Stimulated activated CD4-positive, alpha-beta T cell treated with anti-CD3 and anti-CD28 coated beads, Interleukin-12 subunit alpha, Interleukin-12 subunit beta, amount 100 ng/mL, for 48 hours (primary cell): ENCODE measurements at places on chromosomes 6 and 20.

DNA sequence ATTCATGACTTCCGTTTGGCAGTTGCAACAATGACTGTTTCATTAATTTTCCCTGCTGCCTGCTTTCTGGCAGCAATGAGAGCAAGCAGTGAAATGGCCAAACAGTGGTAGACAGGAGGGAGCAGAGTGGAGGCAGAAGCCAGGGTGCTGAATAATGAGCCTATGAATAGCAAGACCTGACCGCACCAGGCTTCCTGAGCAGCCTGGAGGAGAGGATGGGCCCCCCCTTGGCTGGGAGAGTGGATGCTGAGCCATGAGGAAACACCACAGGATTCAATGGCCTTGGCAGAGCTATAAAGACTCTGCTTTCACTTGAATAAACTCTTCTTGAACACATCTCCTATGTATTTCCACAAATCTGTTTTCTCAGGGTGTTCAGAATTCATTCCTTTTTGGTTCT, 68.1 kb upstream of the SNRPB2 start:
- DNase-seq = no peak

DNA sequence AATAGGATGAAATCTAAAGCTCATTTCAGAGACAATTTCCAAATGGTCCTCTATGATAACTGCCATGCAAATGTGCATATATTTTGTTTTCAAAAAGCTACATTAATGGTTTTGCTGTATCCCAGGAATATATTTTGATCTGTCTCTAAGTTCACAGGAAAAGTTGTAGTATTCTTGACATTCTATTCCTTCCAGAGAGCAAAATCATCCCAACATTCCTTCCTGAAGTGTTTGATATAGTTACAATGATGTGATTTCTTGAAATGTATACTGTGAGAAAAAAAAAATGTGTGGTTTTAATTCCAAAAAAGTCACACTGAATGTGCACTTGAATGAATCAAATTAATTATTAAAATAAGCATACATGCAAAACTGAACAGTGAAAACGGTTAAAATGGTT, 996.0 kb upstream of the CITED2 start:
- DNase-seq = no peak

- DNase-seq = no peak
Observed at GRCh38 chr6:128280960-128281359, 239.4 kb downstream of the PTPRK start.

DNA sequence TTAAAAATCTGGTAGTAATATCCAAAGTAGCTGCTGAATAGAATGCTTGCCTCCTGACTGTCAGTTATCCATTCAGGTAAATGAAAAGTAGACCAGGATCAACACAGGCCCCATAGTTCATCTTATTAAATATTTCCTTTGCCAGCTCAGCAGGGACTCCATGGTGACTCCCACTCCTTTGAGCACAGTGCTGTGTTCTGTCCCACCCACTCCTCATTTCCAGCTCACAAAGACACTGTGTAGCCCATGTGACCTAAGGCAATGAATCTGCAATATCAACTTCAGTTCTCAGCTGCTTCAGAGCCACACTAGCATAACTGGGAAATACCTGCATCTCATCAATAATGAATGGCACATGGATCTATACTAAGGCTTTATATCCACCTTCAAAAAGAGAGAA, 189.5 kb upstream of the MANEA start:
- DNase-seq = no peak

DNA sequence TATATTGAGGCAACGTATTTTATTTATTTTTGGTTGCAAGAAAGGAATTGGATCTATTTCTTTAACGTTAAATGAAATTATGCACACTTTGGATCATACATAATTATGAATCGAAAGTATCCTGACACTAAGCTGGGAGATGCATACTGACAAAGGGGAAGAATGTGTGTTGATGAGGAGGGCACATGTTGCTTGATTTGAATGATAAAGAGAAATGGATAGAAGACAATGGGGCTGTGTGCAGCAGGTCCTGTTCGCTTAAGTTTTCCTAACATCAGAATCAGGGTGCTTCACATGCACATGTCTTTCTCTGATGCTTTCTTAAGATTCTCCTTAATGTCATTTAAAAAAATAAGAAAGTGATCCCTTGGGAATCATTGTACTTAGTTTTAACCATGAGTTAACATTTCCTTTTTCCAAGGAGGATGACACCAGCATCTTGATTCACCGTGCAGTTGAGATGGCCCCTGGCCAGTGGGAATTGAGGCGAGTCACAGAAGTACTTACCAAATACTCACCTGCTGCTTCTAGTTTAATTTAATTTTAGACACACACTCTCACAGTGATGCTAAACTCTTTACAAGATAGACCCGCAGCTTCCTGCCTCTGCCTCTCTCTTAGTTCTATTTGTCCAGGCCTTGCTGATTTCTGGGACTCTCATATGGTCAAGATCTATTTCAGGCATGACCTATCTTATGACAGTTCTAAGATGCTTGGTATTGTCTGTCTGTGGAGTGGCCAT, 116.5 kb downstream of the CLIC5 start:
- no peak for DNase-seq

DNA sequence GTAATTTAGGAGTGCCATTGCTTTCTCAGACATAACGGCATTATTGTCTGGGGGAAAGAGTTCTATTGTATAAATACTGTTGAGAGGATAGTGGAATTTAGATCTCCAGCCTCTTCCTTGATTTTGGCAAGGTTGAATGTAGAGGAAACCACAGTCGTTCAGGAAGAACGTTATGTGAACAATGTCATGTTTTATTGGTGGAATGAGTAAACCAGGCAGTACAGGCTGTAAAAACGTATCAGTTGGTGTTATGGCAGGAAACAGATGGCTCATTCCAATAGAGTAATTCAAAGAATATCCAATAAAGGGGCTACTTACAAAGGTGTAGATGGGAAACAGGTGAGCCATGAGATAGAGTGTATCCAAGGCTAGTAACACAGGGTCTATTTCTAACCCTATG, 123.6 kb upstream of the SLC35B3 start:
- DNase-seq = no peak

GRCh38 chr20:59831024-59831915, 102.2 kb downstream of the SYCP2 start:
- DNase-seq = no peak

DNA sequence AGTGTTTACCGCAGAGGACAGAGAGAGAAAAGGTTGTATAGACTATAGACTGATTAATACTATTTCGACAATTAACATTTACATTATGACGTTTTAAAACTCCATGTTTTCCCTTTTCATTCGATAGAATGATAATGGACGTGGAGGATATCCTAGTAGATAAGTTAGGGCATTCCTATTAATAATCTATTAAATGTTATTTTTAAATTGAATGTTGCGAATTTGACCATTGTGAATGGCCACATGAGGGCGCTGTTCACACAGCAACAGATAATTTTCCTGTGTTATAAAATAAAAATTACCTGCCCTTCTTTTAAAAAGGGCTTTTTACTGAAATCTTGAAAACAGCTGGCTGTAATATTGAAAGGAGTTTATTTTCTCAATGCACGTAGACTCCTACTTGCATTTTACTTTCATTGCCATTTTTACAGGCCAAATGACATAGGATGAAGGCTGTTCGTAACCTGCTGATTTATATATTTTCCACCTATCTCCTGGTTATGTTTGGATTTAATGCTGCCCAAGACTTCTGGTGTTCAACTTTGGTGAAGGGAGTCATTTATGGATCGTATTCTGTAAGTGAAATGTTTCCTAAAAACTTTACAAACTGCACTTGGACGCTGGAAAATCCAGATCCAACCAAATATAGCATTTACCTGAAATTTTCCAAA, 3.3 kb downstream of the ADGRB3 start:
- no peak for DNase-seq

- no peak for DNase-seq
Observed at GRCh38 chr20:47063407-47063806, 168.8 kb downstream of the EYA2 start.

DNA sequence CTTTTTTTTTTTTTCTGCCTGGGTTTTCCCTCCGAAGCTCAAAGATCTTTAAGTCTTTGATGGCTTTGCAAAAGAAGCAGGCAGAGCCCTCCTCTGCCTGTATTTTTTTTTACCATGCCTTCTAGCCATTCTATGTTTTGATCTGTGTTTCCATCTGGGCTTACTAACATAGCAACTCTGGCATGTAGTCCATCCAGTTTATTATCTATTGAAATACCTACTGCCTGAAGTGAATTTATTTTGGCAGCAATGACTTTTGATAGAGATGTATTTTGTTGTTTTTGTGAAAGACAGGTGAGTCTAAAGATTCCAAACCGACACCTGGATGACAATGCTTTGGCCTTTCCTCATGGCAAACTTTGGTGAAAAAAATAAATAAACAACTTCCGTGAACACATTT, 1157.7 kb upstream of the MAP3K7 start:
- DNase-seq = no peak
